ENCODE measurements at places on chromosomes 1 and 21.

GRCh38 chr1:89826594-89826993 is 5.8 kb downstream of the LRRC8D start:
- no peak for DNase-seq

DNA sequence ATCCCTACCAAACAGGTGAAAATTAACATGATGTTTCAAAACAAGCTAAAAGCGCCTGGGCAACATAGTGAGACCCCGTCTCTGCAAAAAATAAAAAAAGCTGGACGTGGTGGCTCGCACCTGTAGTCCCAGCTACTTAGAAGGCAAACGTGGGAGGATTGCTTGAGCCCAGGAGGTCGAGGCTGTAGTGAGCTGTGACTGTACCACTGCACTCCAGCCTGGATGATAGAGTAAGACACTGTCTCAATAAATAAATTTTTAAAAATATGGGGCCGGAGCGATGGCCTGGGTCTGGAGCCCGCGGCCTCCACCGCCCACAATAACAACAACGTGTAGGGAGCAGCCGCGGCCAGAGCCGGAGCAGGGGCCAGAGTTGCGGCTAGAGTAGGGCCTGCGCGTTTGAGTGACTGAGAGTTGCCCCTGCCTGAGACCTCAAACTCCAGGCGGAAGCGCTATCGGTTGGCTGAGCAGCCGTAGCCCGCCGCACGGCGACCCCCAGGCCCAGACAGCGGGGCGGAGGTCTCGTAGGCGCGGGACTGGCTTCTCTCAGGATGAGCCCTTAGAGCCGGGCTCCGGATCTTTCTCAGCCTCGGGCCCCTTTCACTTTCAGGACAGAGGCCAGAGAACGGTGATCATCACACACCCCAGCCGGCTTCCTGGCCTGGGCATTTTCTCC is 41.4 kb downstream of the ZMYM1 start:
- no peak for DNase-seq

DNA sequence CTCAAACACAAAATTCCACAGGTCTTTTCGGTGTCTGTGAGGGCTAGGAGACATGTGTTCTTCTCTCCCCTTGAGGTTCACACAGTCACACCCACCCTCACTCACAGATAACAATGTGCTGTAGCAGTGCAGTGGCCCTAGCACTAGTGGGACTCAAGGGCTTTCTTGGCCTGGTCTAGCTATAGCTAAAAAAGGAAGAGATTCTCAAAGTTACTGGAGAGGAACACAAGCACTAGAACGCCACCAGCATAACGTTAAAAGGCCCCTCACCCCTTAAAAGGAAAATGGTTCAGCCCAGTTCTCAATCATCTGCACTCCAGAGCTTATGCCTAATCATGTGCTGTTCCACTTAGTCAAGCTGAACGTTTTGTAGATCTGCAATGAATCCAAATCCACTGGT is 39.5 kb downstream of the RGS8 start:
- no peak for DNase-seq

DNA sequence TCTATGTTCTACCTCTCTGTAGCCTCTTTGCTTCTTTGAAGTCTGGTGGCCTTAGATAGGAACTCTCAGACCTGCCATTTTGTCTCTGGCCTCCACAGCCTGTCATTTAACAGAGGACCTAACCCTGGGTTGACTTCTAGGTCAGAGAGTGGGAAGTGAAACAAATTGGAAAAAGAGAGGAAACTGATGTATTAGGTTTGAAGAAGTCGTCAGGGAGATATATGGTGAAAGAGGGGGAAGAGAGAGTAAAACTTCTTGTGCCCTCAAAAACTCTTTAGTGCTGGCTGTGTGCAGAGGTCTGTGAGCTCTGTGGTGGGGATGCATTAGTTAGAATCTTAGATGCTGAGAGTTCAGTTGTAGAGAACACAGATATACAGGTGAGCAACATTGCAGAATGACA is 30.2 kb upstream of the CD1D start:
- DNase-seq, result no peak

DNA sequence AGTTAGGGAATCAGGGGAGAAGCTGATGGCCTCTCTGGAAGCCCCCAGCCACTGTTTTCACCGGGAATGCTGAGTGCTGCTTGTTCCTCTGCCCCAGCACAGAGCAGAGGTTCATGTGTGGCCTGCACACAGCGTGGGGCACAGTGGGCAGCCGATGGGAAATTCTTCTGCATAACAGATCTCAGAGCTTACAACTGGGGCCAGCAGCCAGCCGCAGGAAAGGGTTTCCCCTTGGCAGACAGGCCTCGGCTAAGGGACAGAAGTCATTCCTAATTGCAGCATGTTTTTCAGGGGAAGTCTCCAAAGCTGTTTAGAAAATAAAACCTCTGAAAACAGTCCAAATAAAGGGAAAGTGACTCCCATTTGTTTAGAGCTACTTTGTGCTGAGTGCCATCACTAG is 22.6 kb downstream of the HMGB4 start:
- no peak for DNase-seq

DNA sequence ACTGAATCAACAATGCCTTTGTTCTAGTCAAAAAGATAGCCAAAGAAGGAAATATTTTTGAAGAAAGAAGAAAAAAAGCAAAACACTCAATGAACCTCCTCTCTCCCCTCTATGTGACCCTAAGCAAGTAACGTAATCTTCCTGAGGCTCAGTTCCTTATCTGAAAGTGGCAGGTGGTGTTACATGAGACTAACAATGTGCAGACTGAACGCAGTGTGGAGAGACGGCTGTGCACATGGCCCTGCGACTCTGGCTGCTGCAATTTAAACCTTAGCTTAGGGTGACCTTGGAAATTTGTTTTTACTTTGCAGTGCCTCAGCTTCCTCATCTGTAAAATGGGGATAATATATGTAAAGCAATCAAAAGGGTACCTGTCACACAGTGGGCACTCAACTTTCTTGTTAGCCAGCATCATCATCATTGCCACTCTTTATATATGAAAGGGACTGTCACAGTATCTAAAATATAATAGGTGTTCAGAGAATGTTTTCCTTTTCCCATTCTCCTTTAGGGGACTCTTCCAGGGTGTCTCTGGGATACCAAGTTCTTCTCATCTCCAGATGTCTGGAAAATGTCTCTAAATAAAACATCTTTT is 100.1 kb upstream of the JUN start:
- DNase-seq, result no peak

- no peak for DNase-seq
These were observed 16.8 kb downstream of the STRIP1 start for GRCh38 chr1:110051262-110051648.

Data from effector CD4-positive, alpha-beta T cell (primary cell).